ENCODE measurements at places on chromosomes 7 and 10.

DNA sequence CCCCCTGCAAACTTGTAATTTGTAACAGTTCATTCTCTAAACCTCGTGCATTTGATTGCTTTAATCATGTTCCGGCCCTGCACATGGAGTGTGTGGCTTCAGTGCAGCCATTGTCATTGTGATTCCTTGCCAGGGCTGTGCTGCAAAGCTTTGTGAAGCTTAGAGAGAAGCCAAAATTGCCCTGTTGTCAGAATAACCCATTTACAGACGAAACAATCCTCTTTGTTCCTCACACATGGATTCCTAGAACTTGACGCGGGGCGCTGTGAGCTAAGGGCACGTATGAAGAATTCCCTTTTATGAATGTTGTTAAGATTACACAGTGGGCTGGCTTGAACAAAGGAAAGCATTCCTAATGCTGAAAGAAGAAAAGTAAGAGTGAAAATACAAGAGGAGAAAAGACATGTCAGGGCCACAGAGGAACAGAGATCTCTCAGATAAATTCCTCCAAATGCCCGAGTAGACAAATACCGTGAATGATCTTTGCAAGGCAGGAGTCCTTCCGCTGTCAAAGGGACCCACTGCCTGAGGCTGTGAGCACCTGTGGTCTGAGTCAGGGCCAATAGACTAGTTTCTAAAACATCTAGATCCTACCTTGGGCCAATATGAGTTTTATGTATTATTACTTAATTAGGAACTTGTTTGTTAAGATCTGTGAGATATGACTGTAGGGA lies 205.4 kb upstream of the C7orf33 start:
- DNase-seq = no peak

GRCh38 chr7:3592401-3593134 lies 291.5 kb downstream of the SDK1 start:
- DNase-seq = no peak

GRCh38 chr7:18974803-18975202 lies 142.6 kb downstream of the TWIST1 start:
- DNase-seq = no peak

GRCh38 chr7:133053321-133053891 lies 28.5 kb downstream of the CHCHD3 start:
- DNase-seq = no peak

- DNase-seq = no peak
Measured at GRCh38 chr7:41113719-41114118, 589.2 kb downstream of the INHBA start.

- DNase-seq = no peak
Measured at GRCh38 chr10:106540645-106541044, 623.9 kb downstream of the SORCS1 start.

GRCh38 chr10:6269953-6270867 lies 67.5 kb downstream of the PFKFB3 start:
- DNase-seq = peak; percentile 68

DNA sequence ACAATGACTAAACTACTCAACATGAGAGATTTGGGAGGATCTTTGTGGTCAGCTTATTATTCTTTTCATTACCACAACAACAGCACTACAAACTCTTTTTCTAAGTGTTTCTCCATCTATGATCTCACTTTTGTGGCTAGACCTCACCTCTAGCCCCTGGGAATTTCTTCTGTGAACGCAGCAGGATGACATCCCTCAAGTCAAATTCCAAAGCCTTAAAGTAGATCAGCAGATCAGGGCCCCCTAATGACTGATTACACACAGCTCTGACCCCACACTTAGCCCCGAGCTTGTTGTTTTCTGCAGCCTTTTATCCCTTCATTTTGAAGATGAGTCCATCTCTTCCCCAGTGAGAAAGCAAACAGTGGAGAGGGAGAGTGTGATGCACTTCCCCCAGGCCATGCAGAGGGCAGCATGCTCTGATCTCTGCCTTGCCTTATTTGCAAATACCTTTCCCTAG lies 27.3 kb downstream of the TFAM start:
- DNase-seq = no peak

DNA sequence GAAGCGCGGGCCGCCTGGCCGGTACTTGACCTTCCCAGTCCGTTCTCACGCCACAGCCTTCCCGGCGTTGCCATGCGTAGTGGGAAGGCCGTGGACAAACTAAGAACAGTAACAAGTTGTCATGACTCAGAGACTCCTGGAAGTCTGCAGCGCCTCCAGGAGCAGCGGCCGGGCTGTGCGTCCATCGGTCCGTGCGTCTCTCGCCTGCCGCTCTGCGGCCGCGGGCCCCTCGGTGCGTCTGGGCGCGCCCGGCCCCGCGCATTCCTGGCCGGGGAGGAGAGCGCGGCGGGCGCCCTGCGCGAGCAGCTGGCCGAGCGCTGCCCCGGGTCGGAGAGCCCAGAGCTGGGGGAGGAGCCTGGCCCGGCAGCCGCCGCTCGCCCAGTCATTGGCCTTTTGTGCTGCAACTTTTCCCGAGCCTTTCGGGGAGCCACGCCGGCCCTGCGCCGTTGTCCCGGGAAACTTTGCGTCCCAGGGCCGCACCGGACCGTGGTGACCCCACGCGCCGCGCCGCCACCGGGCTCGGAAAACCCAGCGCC lies 123.7 kb downstream of the TACC2 start:
- DNase-seq = no peak

- no peak for DNase-seq
Measured at GRCh38 chr10:102540023-102540422, 36.3 kb downstream of the SUFU start.

DNA sequence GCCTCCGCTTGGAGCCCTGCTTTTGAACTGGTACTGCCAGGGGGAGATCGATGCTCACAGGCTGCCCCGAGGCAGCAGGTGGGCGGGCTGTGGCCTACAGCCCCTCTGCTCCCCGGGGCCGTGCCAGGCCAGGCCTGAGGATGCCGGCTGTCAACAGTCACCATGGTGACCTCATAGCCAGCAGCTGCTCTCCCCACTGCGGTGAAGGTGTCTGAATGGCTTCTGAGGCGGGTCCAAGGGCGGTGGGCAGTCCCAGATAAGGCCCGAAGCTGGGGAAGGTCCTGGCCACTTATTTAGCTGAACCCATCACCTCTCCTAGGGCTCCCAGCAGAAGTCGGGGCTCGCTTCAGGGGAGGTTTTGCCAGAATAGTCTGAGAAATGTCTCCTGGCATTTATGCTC lies 179.3 kb downstream of the ARHGAP12 start:
- no peak for DNase-seq

DNA sequence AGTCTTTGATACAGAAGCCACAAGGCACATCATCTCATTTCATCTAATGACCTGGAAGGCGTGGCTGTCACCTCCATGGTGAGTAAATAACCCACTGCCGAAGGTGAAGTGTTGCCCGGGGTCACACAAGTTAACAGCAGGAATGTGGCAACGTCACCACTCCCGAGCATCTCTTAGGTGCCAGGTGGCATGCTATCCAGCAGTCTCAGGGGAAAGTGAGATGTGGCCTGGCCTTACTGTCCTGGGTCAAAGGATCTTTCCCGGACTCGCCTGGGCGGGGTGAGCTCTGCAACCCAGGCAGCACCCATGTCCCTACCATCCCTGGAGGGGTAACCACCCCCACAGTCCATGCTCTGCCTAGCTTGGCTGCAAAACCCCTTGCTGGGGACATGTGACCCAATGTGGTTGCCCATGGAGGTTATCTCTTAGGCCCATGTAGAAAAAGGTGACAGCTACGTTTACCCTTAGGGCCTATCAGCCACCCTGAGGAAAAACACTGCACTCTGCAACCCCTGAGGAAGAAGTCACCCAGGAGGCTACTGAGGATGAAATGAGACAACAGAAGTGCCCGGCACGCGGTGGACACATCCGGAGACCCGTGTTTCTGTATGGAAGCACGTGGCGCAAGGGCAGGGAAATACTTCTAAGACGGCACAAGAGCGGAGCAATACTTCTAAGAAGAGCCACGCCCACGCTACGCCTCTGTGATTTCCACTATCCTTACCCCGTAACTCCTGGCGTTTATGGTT lies 52.0 kb downstream of the BAIAP2L1 start:
- DNase-seq = no peak

- no peak for DNase-seq
Measured at GRCh38 chr7:150806863-150807262, 6.3 kb downstream of the TMEM176A start.

GRCh38 chr10:10892290-10892875 lies 125.3 kb upstream of the CELF2 start:
- no peak for DNase-seq

DNA sequence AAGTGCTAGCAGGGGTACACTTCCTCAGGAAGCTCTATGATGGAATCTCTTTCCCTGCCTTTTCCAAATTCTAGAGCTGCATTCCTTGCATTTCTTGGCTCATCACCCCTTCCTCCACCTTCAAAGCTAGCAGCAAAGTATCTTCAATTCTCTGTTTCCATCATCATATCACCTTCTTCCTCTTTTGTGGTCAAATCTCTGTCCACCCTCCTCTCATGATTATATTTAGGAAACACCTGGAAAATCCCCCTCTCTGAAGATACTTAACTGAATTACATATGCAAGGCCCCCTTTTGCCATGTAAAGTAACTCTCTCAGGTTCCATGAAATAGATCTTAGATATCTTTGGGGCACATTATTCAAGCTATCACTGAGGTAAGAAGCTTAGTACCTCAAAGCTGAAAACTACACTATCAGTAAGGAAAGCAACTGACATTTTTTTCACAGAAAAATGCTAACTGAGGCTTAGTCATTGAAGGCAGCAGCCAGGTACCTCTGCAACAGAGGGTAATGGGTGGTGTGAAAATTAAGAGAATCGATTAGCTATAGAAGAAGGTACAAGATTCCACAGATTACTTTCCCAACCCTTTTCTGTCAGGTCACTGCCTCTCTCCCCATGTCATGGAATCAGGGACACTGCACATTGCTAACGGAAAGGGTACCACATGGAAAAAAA lies 197.3 kb downstream of the MACC1 start:
- no peak for DNase-seq

- DNase-seq = no peak
Measured at GRCh38 chr7:2497500-2498336, 21.5 kb upstream of the GRIFIN start.

- DNase-seq = no peak
Measured at GRCh38 chr7:148159331-148159730, 431.2 kb upstream of the C7orf33 start.

- no peak for DNase-seq
Measured at GRCh38 chr10:44752451-44753441, 158.4 kb upstream of the TMEM72 start.

GRCh38 chr7:89839329-89839728 lies 314.9 kb upstream of the STEAP1 start:
- DNase-seq = no peak

- no peak for DNase-seq
Measured at GRCh38 chr10:60363187-60363586, 26.5 kb downstream of the ANK3 start.

- no peak for DNase-seq
Measured at GRCh38 chr7:112511451-112512202, 30.8 kb downstream of the LSMEM1 start.

DNA sequence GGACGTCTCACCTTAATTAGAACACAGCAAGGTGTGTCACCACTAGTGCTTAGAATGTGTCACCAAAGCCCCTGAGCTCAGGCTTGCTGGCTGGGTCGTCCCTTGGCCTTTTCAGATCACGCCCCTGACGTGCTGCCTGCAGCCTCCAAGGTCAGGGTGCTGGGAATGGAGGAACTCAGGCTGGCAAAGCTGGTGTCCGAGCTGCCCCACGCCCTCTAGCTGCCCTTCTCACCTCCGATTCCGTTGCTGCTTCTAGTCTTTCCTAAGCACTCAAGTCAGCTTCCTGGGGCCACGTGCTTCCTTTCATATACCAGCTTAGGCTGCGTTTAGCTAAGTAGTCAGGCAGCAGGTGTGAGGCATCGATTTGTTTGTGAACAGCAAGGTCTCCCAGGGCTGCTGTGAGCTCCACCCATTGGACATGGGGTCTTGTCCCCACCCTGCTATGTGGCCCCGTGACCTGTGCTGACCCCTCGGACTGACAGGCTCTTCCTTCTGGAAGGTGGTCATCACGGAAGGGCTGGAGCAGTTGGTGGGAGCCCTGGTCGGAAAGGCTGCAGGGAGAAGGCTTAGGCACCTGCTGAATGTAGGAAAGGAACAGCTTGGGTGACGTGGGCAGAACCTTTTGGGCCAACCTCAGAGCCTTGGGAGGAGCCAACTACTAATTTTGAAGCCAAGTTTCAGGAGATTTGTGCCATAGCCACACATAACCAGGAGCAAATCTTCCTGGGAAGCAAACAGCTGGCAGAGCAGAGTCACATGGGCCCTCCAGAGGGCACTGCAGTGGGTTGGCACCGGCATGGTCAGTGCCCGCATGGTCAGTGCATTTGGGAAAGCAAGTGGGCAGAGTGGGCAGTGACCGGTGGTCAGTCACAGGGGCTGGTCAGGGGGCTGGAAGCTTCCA lies 28.8 kb downstream of the VIPR2 start:
- DNase-seq = no peak

GRCh38 chr10:12556039-12556438 lies 206.7 kb downstream of the CAMK1D start:
- DNase-seq = no peak

GRCh38 chr7:105796365-105796764 lies 80.0 kb downstream of the ATXN7L1 start:
- DNase-seq = no peak

- no peak for DNase-seq
Measured at GRCh38 chr7:74407958-74408357, 45.7 kb upstream of the GTF2IRD1 start.

GRCh38 chr10:32190890-32191491 lies 134.8 kb upstream of the KIF5B start:
- no peak for DNase-seq

GRCh38 chr10:31724296-31724695 lies 204.3 kb downstream of the ARHGAP12 start:
- no peak for DNase-seq

GRCh38 chr10:126536148-126536547 lies 134.3 kb downstream of the C10orf90 start:
- DNase-seq = no peak

Measured in activated CD4-positive, alpha-beta T cell treated with anti-CD3 and anti-CD28 coated beads for 4 hours (primary cell).